ENCODE measurements at places on chromosomes 12 and 14. TPM values are rescaled to one million over a fixed set of nuclear protein-coding genes. Genes with fewer than 3 reads are reported as not detected.

Gene NRXN3
- total RNA-seq: not detected

Gene IRAK3
- total RNA-seq: 0.93 TPM

Gene PPP4R4
- total RNA-seq: 1.1 TPM

Gene MYO1A
- total RNA-seq: 0.64 TPM

Gene SERPINA10
- not detected for total RNA-seq

Gene RNF31
- total RNA-seq: 138 TPM

Gene LMNTD1
- not detected for total RNA-seq

Gene ASB2
- total RNA-seq: 58.1 TPM

Gene ADCY4
- total RNA-seq: 5.8 TPM

Gene TSPAN9
- not detected for total RNA-seq

Gene B4GALNT1
- total RNA-seq: 1.9 TPM

Gene HPD
- not detected for total RNA-seq

Gene STYK1
- total RNA-seq: 0.32 TPM

Gene SIX6
- not detected for total RNA-seq

Gene SMOC1
- not detected for total RNA-seq

Gene FAM90A1
- 0.36 TPM for total RNA-seq

Gene WSCD2
- total RNA-seq: not detected

Gene CLEC9A
- not detected for total RNA-seq

Gene LAG3
- 11.8 TPM for total RNA-seq

Gene SLCO1B1
- not detected for total RNA-seq

Gene UTP20
- total RNA-seq: 21.3 TPM

Gene PPFIA2
- not detected for total RNA-seq

Gene PTPRO
- 3.5 TPM for total RNA-seq

Gene HSPB8
- not detected for total RNA-seq

Gene UBE3B
- total RNA-seq: 30.2 TPM

Gene TECPR2
- 11.4 TPM for total RNA-seq

Gene SCFD1
- total RNA-seq: 85.9 TPM

Gene LDHB
- total RNA-seq: 1,291 TPM

Measured in T-helper 2 cell treated with Interferon-gamma antibody and Interleukin-4, amounts not matched to agents 100 ng/mL and 5 ng/mL, for 36 hours (primary cell).